ENCODE measurements at places on chromosomes 11 and 22. TPM values are rescaled to one million over a fixed set of nuclear protein-coding genes. Genes with fewer than 3 reads are reported as not detected.

DNA sequence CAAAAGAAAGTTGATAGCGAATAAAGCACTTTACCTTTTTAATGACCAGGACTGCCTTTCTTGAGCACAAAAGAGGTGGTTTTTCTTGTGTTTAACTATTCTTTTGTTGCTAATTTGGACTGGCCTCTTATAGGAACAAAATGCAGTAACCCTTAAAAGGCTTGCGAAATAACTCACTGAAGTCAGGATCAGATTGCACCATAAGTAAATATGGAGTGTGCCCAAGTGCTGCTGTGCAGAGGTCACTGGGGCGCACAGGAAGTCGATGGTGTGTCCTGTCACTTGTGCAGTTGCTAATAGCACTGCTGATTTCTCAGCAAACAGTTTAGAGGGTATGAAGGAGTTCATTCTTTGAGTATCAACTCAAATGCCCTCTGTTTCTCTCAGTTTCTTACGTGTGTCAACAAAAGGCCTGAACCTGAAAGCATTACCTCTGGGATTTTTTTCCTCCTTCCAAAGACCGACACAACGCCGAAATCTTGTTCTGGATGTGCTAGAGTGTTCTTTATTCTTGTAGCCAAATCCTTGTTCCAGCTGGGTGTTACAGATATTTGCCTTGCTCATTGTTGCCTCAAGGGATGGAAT, 71.3 kb downstream of the ATXN10 start:
- H3K36me3 ChIP-seq: peaks cover 81% of the 10 kb centered on the region
- no peak overlapping the region for H3K4me3 ChIP-seq
- H3K27ac ChIP-seq: peak overlapping the region; percentile 22

Gene C1QTNF4
- total RNA-seq: 0.42 TPM

DNA sequence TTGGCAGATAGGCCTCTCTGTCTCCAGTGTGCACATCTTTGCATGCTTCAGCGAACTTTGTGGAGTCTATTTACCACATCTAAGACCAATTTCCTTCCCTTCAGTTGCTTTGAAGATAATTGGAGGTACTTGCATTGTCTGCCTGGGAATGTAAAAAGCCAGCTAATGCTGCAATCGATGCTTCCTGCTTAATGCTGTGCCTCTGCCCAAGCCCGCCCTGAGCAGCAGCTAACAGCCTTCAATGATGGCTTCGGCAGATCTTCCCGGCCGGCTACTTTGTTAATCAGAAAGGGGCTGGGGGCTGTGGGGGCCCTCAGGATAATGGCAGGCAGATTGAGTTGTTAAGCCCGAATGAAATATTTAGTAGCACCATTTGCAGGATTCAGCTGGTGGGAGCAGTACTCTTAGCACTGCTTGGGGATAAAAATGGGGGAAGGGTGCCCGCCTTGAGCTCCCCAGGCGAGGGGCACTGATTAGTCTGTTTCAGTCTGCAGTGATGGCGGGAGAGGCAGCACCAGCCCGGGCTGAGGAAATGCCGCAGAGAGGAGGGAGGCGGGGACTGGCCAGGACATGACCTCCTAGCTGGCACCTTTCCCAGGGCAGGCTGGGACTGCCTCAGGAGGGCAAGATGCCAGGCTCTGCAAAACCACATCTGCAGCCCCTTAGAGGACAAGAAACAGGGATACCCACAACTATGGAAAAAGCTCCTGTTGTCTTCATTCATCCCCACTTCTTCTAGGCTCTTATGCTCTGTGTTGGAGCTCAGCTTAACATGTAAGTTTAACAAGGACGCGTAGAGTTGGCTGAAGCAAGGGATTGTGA, 460.0 kb downstream of the BUD13 start:
- no peaks in the 10 kb centered on the region for H3K4me1 ChIP-seq
- H3K4me3 ChIP-seq: no peak overlapping the region
- peak; percentile 1 for DNase-seq

DNA sequence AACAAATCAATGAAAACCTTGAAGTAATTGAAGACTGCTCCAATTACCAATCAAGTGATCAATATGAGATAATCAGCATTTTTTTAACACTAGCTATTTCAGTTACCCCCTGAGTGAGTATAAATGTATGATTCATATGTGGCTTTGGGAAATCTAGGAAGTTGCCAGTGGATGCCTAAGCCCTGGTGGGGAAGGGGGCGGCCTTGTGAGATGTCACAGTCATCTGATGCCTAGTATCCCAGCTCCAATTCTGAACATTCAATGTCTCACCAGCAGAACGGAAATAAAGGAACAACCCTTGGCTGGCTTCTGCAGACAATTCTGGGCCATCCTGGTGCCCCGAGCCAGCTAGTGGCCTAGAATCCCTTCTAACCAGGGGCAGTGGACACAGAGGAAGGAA, 58.5 kb upstream of the TIMP3 start:
- H3K4me1 ChIP-seq: peaks cover 21% of the 10 kb centered on the region
- no peak overlapping the region for H3K27ac ChIP-seq
- no peak overlapping the region for H3K4me3 ChIP-seq
- no peaks in the 10 kb centered on the region for H3K36me3 ChIP-seq

Gene OR8H2
- not detected for total RNA-seq

DNA sequence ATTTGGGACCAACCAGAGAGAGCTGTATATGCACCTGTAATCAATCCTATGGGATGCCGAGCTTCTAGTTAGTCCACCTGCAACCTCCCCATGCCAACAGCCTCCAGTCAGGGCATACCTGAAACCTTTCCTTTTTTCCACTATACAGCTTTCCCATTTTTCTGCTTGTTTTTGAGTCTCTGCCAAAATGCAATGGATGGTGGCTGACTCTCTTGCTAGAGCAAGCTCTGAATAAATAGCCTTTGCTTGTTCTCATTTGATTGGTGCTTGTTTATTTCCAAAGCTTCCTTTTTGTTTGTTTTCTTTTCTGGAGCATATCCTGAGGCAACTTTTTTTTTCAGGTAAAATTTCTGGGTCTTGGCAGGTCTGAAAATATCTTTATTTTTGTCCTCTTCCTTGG, 58.0 kb upstream of the PLET1 start:
- no peak overlapping the region for H3K4me3 ChIP-seq
- H3K36me3 ChIP-seq: peaks cover 6% of the 10 kb centered on the region
- DNase-seq: peak; percentile 36
- no peaks in the 10 kb centered on the region for H3K27me3 ChIP-seq

DNA sequence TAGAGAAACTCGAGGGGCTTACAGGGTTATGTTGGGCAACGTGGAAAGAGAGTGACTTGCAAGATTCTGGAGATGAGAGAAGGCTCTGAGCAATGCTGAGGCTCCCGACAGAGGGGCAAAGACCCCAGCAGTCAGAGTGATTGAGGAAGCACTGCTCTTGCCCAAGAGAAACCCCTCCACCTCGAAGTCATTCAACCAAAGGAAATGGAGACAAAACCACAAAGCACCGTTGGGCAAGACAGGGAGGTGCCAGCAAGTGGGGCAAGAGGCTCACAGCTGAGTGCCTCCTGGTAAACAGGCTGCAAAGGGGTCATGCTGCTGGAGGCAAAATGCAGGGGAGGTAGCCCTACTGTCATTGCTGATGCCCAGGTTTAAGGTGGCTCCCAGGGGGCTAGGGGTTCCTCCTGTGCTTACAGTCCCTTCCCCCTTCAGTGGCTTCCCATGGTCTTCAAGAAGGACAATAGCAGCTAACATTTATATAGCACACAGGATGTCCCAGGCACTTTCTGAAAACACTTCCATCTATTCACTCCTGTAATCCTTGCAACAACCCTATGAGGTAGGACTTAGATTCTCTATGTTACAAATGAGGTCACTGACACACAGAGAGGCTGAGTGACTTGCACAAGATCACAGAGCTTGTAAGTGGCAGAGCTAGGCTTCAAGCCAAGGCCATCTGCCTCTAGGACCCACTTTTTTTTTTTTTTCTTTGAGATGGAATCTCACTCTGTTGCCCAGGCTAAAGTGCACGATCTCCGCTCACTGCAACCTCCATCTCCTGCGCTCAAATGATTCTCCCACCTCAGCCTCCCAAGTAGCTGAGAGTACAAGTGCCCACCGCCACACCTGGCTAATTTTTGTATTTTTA, 18.1 kb upstream of the MYH9 start:
- peak; percentile 80 for DNase-seq
- H3K27ac ChIP-seq: peak overlapping the region; percentile 13
- H3K4me3 ChIP-seq: no peak overlapping the region

GRCh38 chr11:40397141-40397540, 1062.3 kb downstream of the LRRC4C start:
- no peaks in the 10 kb centered on the region for H3K27me3 ChIP-seq
- H3K36me3 ChIP-seq: no peaks in the 10 kb centered on the region
- H3K4me1 ChIP-seq: no peaks in the 10 kb centered on the region

- H3K4me1 ChIP-seq: peaks cover 7% of the 10 kb centered on the region
- H3K4me3 ChIP-seq: no peak overlapping the region
- no peak for DNase-seq
- no peaks in the 10 kb centered on the region for H3K27me3 ChIP-seq
- H3K27ac ChIP-seq: no peak overlapping the region
These were observed 40.9 kb upstream of the SCUBE2 start for GRCh38 chr11:9132203-9132878.

Gene ANKK1
- 1.3 TPM for total RNA-seq

Gene SLC5A1
- total RNA-seq: not detected

DNA sequence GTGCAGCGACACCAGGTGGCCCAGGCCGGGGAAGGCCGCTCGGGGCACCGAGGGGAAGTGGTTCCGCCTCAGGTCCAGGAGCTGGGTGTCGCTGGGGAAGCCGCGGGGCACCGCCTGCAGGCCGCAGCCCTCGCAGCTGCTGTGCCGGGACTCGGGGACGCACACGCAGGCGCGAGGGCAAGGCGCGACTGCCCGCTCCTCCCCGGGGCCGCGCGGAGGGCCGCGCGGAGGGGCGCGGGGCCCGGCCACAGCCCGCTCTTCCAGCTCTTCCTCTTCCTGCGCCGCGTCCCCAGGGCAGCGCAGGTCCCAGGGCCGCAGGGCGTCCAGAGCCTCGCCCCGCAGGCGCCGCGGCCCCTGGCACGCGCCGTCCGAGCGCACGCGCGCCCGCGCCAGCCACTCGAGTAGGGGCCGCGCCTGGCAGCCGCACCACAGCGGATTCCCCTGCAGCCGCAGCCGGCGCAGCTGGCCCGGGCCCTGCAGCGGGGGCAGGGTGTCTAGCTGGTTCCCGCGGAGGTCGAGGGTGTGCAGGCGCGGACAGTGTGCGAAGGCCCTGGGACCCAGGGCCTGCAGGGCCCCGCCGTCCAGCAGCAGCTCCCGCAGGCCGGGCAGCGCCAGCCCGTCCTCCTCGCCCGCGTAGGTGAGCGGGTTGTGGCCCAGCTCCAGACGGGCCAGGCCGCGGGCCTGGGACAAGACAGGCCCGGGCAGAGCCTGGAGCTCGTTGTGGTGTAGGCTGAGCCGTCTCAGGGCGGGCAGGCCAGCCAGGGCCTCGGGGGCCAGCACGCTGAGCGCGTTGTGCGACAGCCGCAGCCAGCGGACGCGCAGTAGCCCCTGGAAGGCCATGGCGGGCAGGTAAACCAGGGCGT, 2.8 kb downstream of the CHADL start:
- no peaks in the 10 kb centered on the region for H3K4me1 ChIP-seq
- no peaks in the 10 kb centered on the region for H3K27me3 ChIP-seq
- peak overlapping the region; percentile 33 for H3K4me3 ChIP-seq
- H3K36me3 ChIP-seq: no peaks in the 10 kb centered on the region

DNA sequence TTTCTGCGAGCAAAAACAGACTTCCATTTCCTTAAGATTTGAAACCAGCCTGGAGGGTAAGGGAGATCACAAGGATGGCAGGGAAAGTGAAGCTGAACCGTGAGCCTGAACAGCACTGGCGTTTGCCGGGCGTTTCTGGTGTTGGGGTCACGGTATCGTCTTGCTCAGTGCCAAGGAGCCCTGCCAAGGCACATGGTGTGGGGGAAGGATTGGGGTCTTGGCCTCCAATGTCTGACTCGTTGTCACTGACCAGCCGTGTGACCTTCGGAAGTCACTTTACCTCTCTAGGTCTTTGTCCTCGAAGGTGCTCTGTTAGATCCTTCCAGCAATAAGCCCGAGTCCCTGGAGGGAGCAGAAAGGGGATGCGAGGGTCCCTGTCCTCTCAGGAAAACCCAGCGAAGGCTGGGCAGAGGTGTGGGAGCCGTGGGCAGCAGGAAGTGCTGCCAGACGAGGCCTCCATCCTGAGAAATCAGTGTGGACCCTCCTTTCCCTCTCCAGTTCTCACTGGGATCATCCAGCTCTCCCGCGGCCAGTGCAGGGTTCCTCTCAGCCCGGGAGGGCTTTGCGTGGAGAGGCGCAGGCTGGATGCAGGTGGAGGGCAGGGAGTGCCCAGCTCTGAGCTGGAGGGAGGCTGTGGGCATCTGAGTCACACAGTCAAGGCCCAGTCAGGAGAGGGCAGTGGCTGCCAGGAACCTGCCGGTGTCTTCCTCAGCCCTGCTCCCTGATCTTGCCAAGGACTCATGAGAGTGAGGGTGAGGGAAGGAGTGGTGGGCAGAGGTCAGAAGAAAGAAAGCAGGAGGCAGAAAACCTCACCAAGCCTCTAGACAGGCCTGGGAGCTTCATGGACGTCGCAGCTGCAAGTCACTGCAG, 18.9 kb downstream of the TOM1 start:
- H3K4me3 ChIP-seq: no peak overlapping the region
- peaks cover 46% of the 10 kb centered on the region for H3K36me3 ChIP-seq
- no peak for DNase-seq
- H3K27ac ChIP-seq: no peak overlapping the region

Gene DERL3
- total RNA-seq: not detected

- H3K27me3 ChIP-seq: peaks cover 87% of the 10 kb centered on the region
- H3K36me3 ChIP-seq: no peaks in the 10 kb centered on the region
- H3K27ac ChIP-seq: no peak within 1 kb of the TSS
These were observed at the start of gene SPON1 for GRCh38 chr11:13962562-13963168. SPON1 (plus strand) TSS chr11:13962723; CDS start chr11:13962905, 182 bp downstream.

- H3K36me3 ChIP-seq: no peaks in the 10 kb centered on the region
- no peak within 1 kb of the TSS for H3K4me3 ChIP-seq
- H3K27me3 ChIP-seq: no peaks in the 10 kb centered on the region
These were observed at the start of gene OR52E6 for GRCh38 chr11:5841797-5842196. OR52E6 (minus strand) TSS chr11:5841897; CDS start chr11:5841897, 0 bp downstream.

DNA sequence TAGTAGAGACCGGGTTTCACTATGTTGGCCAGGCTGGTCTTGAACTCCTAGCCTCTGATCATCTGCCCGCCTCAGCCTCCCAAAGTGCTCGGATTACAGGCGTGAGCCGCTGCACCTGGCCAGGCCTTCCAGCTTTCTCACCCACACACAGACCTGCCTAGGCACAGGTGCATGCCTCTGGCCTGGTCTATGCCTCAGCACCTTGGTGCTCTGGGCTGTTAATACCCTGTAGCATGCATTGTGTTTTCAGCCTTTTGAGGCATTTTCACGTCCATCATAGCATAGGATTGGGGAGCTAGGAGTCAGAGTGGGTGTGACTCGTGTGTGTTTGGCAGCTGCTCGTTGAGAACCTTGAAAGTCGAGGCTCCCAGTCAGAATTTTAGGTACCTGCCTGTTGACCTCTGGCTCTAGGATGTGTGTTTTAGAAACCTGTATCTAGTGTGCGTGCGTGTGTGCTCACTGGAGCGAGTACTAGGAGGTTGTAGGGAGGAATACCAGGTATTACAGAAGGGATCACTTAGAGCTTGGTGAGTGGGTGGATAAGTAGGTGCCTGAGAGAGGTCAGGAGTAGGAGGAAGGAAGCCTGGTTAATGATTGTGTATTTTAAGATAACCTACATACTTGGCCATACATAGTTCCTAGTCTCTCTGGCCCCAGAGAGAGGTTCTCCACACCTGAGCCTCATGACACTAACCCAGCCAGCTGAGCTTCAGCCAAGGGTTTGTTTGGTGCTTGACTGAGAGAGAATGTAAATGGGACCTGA, 20.0 kb downstream of the CRKL start:
- H3K27ac ChIP-seq: peak overlapping the region; percentile 8
- H3K4me1 ChIP-seq: peaks cover 38% of the 10 kb centered on the region
- H3K4me3 ChIP-seq: no peak overlapping the region
- no peaks in the 10 kb centered on the region for H3K27me3 ChIP-seq
- peaks cover 54% of the 10 kb centered on the region for H3K36me3 ChIP-seq

Measured in MCF 10A (cell line).